Activated CD8-positive, alpha-beta memory T cell treated with anti-CD3 and anti-CD28 coated beads for 24 hours (primary cell): ENCODE measurements at places on chromosomes 6 and 20.

DNA sequence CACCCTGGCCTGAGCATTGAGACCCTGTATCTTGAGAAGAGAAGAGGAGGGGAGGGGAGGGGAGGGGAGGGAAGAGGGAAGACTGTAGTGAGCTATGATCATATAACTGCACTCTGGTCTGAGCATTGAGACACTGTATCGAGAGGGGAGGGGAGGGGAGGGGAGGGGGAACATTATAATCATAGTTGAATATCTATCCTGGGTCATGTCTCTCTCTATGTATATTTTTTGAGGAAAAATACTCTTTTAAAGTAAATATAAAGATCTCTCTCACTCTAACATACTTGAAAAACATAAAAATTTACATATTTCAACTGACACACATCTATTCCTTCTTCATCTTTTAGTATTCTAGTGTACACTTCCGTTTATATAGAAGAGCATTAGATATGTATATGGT lies 431.0 kb downstream of the CDKAL1 start:
- DNase-seq, result no peak

- DNase-seq, result peak; percentile 71
Measured at GRCh38 chr20:32527052-32527446, 58.1 kb downstream of the NOL4L start.

DNA sequence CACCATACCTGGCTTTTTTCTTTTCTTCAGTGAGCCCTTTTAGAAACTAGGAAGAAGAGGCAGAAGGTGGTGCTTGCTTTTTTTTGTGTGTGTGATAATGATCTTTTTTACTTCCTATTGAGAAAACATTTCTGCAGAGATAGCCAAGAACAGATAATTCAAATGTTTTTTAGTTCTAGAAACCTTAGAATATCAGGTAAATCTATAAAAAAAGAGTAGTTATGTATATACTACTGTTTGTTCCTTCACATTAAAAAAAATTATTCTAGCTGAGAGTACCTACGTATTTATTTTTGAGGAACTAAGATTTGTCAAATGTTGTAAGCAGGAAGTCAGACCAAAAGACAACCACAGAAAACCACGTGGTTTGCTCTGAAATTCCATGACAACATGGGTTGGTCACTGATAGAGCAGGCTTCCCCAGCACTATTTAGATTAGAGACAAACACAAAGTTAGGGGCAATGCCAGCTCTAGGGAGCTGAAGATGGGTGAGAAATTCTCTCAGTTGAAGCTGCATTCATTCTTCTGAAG lies 12.8 kb downstream of the STK4 start:
- DNase-seq, result peak; percentile 67

DNA sequence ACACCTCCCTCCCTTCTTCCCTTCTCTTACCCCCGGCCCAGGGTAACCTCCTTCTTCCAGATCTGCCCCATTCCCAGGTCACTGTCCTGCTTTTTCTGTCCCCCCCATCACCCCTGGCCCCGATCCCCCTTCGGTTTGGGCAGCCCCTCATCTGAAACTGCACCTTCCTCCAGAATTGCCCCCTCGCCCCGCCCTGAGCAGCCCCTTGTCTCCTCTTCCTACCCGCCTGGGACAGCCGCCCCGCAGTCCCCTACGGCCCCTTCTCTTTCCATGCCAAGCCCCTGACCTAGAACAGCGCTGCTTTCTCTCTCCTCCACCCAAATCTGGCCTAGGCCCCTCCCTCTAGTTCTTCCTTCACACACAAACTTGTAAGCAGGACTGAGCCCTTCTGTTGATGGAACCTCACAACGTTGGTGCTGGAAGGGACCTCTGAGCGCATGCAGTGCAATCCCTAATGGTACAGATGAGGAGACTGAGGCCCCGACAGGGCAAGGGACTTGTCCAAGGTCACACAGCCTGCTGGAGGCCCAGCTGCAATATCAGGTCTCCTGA lies 630 bp downstream of the PPP2R5D start:
- DNase-seq, result peak; percentile 68

DNA sequence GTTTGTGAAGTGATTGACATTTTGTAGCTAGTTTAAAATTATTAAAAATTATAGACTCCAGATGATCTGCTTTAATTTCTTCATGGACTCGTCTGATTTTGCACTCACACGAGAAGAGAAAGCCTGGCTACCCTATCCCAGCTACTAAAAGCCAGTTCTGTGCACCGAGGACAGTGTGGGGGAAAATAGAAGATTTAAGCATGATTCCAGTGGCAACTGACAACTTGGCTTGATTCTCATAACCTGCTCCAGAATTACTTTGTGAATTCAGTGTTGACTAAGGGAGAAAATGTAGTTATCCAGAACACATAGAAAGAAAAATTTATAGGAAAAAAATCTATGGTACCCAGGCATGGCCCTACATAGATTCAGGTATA lies 88.7 kb downstream of the SNAP25 start:
- no peak for DNase-seq

DNA sequence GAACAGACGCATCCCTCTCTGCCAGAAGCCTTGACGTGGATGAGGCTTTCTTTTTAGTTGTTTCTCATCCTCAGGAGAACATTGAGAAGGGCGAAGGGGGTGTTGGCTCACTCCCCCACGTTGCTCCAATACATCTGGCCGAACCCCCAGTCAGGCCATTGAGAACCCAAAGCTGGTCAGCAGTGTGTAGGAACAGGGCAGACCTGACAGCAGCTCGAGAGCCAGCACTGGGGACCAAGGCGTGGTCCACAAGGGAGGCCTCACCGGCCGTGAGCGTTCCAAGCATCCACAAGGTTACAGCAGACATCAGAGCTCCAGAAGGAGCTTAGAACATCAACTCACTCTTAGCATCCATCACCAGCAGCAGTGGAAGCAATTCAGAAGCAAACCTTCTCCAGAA lies 387.9 kb upstream of the ARID1B start:
- no peak for DNase-seq

GRCh38 chr6:46370622-46371021 lies 120.6 kb downstream of the RCAN2 start:
- no peak for DNase-seq

GRCh38 chr6:166466178-166467122 lies 83.7 kb upstream of the MPC1 start:
- no peak for DNase-seq
